Left lung (tissue), 14 donors: ENCODE measurements at places on chromosomes 4 and X. TPM values are rescaled to one million over a fixed set of nuclear protein-coding genes. Genes with fewer than 3 reads are reported as not detected.

Gene METAP1
- 31.5 TPM for total RNA-seq

Gene ZAR1
- total RNA-seq = 0.18 TPM

Gene KCNIP4
- total RNA-seq = not detected

Gene HSFX1
- total RNA-seq = 1.2 TPM

Gene SCOC
- total RNA-seq = 43.9 TPM

Gene ADH1A
- 1.3 TPM for total RNA-seq

Gene SCML2
- total RNA-seq = 0.97 TPM

Gene IL3RA
- total RNA-seq = 13.9 TPM

Gene PSAPL1
- 0.06 TPM for total RNA-seq

Gene APLN
- total RNA-seq = 1.0 TPM

Gene EDA2R
- 7.9 TPM for total RNA-seq

Gene CENPVL3
- total RNA-seq = not detected

Gene GAGE12H
- not detected for total RNA-seq

Gene LNX1
- 2.5 TPM for total RNA-seq

Gene TDO2
- total RNA-seq = 7.4 TPM

Gene ARHGAP6
- 12.9 TPM for total RNA-seq

Gene NALF2
- total RNA-seq = 0.20 TPM

Gene TRAM1L1
- 0.81 TPM for total RNA-seq

Gene ARMCX1
- total RNA-seq = 24.7 TPM

Gene BGN
- total RNA-seq = 492 TPM

Gene CTAG1B
- not detected for total RNA-seq

Gene DOCK11
- total RNA-seq = 36.8 TPM

Gene UGT2B17
- total RNA-seq = not detected

Gene GYPE
- total RNA-seq = 1.2 TPM

Gene MAMLD1
- total RNA-seq = 3.6 TPM

Gene MND1
- 2.3 TPM for total RNA-seq

Gene GABRB1
- total RNA-seq = not detected

Gene PLXNB3
- 3.9 TPM for total RNA-seq

Gene MAGEH1
- total RNA-seq = 30.5 TPM
